Effector CD4-positive, alpha-beta T cell (primary cell): ENCODE measurements at places on chromosomes 16 and 17.

DNA sequence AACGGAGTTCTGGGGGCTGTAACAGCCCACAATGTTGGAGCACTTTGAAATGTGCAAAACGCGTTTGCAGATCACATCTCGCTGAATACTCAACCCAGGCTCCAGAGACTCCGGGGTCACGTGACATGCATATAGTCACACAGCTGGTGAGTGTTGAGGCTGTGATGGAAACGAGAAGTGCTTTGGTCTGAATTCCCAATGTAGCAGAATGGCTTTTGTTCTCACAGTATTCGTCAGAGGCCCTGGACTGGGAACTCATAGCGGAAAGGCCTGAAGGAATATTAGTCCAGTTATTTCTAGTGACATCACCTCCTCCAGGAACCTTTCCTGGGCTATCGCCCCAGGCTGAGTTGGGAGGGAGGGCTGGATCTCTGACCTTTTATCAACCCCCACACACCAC, 95.8 kb upstream of the CRHR1 start:
- no peak for DNase-seq

- DNase-seq, result no peak
Measured at GRCh38 chr17:75758131-75758905, 6.7 kb downstream of the GALK1 start.

- DNase-seq, result no peak
Measured at GRCh38 chr16:88883946-88884345, 17.5 kb upstream of the PABPN1L start.

DNA sequence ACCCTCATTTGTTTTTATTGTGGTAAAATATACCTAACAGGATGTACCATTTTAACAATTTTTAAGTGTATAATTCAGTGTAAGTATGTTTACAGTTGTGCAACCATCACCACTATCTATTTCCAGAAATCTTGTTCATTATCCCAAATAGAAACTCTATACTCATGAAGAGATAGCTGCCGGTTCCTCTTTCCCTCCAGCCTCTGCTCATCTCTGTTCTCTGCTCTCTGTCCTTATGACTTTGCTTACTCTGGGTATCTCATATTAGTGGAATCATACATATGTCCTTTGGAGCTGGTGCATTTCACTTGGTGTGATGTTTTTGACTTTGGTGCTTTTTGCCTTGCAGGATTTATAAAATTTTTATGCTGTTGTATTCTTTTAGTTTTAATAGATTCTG, 19.4 kb downstream of the CYLD start:
- no peak for DNase-seq

GRCh38 chr16:83652943-83653342, 154.8 kb upstream of the HSBP1 start:
- no peak for DNase-seq
